ENCODE measurements at places on chromosomes 16 and 17.

DNA sequence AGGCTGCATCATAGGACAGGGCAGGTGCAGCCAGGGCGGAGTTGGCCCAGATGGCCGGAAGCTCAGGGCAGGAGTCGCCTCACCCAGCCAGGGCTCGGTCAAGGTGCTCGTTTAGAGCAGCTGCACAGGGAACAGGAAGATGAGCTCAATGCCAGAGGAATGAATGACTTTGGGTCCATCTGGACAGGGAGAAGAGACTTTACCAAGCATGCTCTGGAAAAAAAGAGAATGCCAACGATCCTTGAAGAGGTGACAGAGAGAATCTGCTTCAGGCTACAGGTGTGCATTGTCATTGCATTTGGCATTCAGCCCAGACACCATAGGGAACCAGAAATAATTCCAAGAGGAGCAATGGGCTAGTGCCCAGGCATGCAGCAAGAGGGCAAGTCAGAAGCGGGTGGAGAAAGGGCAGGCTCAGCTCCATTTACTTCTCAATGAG lies 6.7 kb upstream of the MPP3 start:
- DNase-seq: no peak

DNA sequence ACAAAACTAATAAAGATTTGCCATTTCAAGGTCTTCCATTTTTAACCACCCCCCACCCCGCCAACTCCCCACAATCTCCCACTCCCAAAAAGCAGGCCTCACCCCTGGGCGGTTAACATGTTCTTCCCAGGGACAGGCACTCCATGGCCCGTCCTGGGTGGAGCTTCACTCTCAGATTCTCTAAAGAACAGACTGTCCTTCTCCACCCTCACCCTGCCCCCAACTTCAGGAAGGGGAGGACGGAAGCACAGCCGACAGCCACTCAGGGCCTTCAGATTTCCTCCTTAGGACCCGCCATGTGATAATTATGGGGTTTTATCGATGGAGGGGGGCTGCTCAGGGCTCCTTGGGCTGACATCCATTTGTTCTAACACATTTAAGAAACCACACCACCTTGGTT lies 61.9 kb downstream of the ZFHX3 start:
- DNase-seq: no peak

DNA sequence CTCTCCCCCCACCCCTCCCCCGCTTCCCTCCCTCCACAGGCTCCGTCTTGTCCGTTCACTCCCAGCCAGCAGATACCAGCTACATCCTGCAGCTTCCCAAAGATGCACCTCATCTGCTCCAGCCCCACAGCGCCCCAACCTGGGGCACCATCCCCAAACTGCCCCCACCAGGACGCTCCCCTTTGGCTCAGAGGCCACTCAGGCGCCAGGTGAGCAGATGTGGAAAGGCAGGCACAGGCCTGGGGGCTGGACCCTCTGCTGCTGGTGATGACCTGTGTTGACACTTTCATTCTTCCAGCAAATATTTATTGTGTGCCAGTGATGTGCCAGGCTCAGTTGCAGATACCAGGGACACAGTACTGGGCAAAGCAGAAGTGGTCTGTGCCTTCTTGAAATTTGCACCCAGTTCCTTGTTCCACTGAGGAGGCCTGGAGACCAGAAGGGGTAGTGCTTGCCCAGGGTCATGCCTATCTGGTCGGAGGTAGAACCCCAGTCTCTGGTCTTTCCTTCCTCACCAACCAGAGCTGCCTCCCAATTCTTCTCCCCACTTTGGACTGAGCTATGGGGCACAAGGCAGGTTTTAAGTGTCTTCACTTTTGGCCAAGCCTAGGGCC lies 10.3 kb upstream of the ABCC3 start:
- DNase-seq: no peak

DNA sequence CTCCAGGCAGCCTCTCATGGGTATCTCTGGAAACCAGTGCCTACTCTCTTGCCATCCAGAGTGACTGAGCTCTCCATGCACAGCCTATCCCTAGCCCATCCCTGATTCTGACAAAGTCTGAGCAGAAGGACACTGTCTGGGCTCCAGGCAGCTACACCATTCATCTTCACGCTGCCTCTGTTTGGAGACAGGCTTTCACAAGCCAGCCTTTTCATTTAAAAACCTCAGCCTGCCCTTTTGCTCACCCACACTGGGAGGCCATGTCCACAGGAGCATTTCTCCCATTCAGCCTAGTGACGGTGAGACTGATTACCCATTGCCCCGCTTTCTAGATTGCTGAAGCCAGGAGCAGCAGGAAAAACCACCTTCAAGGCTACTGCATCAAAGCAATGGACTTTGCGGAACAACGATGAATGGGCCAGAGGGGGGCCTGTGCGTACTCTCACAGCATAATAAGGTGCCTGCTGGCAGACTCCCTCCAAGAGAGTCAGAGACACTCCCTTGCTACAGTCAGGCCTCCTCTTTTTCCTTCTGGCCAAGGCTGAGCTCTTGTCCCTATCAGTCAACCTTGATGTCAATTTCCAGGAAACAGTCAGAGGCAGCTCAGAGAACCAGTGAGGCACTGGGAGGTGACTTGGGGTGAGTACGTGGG lies 24.7 kb upstream of the CDH13 start:
- DNase-seq: no peak

GRCh38 chr16:46730126-46730525 lies 18.0 kb downstream of the MYLK3 start:
- no peak for DNase-seq

DNA sequence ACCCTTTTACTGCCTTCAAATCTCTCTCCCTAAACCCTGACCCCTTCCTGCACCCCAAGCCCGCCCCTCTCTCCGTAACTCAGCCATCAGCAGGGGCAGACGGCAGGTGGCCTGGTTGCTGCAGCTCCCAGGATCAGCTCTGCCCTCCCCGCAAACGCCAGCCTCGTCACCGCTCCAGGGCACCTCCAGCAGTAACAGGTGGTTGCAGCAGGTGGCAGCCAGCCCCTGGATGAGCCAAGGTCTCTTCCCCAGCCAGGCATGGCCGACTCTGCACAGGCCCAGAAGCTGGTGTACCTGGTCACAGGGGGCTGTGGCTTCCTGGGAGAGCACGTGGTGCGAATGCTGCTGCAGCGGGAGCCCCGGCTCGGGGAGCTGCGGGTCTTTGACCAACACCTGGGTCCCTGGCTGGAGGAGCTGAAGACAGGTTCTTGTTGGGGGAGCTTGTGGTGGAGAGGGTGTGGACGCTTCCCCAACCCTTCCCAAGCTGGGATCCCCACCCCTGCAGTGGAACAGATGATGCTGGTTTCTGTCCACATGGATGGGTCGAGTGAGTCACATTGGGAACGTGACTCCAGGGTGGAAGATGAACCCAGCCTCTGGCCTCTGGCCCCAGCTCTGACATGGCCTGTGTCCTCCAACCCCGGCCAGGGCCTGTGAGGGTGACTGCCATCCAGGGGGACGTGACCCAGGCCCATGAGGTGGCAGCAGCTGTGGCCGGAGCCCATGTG lies 558 bp downstream of the HSD3B7 start:
- DNase-seq: peak; percentile 60

- no peak for DNase-seq
Measured at GRCh38 chr16:46731691-46732555, 16.2 kb downstream of the MYLK3 start.

DNA sequence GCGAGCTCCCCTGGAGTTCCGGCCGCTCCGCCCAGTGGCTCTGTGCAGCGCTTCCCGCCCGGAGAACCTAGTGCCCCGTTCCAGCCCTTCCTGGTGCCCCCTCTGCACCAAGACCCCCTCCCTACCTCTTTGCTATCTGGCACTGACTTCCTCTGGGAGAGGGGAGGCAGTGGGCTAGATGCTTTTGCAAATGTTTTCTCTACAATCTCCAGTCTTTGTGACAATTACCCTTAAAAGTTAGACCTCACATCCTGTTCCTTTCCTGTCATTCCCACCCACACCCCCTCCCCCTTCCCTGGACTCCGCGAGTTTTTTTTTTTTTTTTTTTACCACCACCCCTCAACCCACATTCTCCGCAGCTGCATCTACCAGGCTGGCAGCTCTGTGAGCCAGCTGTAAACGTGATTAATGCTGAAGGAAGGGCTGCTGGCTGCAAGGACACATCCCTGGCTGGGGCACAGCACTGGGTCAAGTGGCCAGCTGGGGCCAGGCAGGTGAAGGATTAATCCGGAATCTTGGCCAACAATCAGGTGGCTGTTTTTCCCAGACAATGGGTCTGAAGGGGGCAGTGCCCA lies 101.5 kb downstream of the MGAT5B start:
- no peak for DNase-seq

DNA sequence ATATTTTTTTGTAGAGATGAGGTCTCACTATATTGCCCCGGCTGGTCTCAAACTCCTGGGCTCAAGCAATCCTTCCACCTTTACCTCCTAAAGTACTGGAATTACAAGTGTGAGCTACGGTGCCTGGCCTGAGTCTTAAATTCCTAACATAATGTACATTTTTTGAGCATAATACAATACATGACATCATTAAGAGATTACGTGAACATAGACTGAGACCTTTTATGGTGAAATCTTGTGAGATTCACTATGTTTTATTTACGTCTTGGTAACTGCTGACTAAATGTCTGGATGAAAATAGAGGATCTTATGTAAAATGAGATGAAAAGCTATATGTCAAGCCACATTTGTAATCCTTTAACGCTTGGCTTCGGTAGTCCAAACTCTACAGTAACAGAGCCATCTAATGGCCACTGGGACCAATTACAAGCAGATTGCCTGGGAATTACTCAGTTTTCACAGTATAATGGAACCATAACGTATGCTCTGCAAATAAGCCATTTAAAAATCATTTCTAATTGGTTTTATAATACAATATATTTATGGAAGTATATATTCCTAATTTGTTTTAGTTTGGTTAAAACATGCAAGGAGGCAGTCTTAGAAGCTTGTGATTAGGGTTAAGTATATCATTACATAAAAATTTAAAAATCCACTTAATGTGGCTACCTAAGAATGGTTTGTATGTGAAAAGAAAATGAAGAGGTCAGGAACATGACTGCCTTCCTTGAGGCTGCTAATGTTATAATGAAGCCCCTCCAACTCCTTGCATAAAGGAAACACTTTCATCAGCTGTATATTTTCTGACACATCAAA lies 8.1 kb upstream of the EFCAB13 start:
- peak; percentile 88 for DNase-seq

DNA sequence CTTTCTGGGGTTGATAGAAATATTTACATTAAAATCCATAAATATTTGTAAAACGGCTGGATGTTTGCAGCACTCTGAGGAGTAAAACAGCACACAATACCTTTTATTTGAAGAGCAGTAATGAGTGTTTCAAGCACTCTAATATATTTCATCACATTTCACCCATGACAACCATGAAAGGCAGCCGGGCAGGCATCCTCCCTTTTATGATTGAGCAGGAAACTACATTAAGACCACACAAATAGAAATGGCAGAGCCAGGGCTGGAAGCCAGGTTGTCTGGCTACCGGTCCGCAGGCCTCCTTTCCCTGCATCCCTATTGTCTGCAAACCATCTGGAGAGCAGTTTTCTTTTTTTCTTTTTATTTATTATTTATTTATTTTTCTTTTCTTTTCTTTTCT lies 23.1 kb upstream of the GPRC5C start:
- no peak for DNase-seq

GRCh38 chr17:49399995-49400394 lies 14.7 kb downstream of the PHB1 start:
- DNase-seq: no peak

- no peak for DNase-seq
Measured at GRCh38 chr17:9363440-9364350, 211.9 kb downstream of the STX8 start.

DNA sequence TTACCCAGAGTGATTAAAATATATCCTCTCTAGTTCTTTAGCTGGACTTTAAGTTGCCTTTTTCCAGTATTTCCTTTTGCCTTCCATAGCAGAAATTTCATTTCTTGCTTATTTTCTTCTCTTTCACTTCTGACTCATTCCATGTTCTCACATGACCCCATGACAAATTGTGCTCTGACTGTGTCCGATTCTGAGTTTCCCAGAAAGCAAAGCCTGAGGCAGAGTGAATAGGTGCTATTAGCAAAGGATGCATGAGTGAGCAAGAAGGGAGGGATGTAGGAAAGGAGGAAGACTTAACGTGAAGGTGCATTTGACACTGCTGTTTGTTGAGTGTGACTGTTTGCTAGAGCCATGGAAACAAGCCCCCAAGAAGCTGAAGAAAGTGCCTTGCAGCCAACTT lies 82.6 kb upstream of the CNTNAP4 start:
- DNase-seq: peak; percentile 22

DNA sequence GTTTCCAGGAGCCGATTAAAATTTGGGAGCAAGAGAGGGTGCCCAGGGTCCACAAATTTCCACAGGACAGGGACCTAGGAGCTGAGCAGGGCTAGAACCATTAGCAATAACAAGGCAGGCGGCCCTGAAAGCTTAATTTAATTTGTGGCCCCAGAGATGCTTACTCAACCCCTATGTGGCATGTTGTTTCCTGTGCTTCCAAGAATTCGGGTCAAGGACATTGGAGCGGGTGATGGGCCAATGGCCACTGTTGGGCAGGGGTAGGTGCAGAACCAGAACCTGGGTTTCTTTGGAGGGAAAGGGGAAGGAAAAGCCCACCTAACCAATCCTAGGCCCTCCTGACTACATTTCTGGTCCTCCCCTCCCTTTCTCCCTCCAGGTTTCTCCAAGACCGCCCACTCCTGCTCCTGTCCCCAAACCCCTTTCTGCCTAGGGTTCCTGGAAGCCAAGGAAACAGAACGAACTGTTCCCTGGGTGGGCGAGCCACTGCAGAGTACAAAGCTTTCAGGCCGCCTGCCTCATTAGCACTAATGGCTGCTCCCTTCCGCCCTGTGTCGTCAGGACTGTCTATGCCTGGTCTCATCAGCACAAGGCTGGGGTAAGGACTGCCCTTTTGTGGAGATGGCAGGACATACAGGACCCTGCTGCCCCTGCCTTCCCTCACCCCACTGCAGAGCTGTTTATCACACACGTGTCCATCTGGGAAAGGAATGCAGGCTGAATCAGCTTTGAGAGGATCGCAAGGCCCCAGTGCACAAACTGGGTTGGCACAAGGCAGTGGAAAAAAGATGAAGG lies 581 bp upstream of the AGRP start:
- DNase-seq: no peak

DNA sequence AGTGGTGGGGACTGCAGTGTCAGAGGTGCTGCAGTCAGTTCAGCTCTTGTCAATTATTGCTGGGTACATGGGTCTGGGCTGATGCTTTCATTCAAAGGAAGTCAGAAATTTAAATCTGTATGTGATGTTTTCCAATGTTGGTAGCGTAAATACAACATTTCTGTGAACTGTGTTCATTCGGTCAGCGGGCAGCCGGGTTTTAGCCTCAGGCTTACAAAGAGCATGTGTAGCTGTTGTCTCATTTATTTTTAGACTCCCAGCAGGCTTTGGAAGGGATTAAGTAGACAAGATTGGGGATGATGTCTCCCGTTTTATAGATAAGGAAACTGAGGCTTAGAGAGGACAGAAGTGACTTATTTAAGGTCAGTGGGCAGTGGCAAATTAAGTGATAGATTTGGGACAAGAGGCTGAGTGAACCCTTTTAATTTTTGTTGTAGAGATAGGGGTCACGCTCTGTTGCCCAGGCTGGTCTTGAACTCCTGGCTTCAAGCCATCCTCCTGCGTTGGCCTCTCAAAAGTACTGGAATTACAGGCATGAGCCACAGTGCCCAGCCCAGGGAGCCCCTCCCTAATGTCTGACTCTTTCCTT lies 8.1 kb downstream of the AQP8 start:
- no peak for DNase-seq
